ENCODE measurements at places on chromosomes 2 and 18.
A peak's percentile ranks its signal among the peaks of the same experiment; 100 is the strongest.

GRCh38 chr2:120600335-120600734 is 135.3 kb upstream of the GLI2 start:
- DNase-seq, result no peak

- DNase-seq, result no peak
These were observed 333.1 kb downstream of the DYSF start for GRCh38 chr2:71786291-71787107.

- DNase-seq, result no peak
These were observed 58.9 kb downstream of the TMEM131 start for GRCh38 chr2:97936881-97937280.

GRCh38 chr2:63066838-63067237 is 16.2 kb downstream of the OTX1 start:
- DNase-seq, result no peak

DNA sequence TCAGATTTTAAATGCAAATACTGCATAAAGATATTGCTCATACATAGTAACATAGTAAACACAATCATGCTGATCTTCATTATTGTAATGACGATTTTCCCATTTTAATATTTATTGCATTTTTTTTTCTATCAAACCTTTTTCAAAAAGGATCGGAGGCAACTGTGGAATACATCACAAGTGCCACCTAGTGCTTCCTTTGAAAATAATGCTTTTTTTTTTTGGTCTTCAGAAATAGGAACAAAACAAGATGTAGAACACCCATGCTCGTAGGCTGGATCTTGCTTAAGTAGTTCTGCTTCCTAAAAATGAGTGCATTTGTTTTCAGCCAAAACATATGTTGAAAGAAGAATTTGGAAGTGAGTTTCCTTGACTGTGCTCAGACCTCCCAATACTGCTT is 35.7 kb upstream of the GPR155 start:
- peak; percentile 59 for DNase-seq
